Astrocyte (in vitro differentiated cells and primary cell): ENCODE measurements at places on chromosomes 6 and 20. TPM values are rescaled to one million over a fixed set of nuclear protein-coding genes. Genes with fewer than 3 reads are reported as not detected.

- no peaks in the 10 kb centered on the region for H3K4me1 ChIP-seq
- H3K27ac ChIP-seq: no peak overlapping the region
- H3K27me3 ChIP-seq: no peaks in the 10 kb centered on the region
- H3K36me3 ChIP-seq: no peaks in the 10 kb centered on the region
These were observed 97.4 kb upstream of the CNR1 start for GRCh38 chr6:88263591-88263990.

HLA-DRB1 gene
- 0.93 and 1.5 TPM in 2 replicates for total RNA-seq

SLC22A7 gene
- total RNA-seq: not detected in 2 replicates

GRM1 gene
- total RNA-seq: 0.05 and 0.07 TPM in 2 replicates

DNA sequence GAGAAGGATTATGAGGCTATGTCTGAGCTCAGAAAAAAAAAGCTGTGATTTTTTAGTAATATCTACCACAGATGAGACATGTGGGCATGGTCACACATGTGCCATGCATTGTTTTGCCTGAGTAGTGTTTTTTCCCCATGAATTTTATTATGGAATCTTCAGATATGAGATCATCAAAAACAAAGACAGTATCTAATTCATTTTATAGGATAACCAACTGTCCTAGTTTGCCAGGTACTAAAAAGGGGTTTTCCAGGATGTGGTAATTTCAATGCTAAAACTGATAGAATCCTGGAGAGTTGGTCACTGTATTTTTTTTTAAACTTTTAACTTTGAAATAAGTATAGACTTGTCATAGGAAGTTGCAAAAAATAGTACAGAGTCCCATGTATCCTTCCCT is 127.4 kb upstream of the MAP3K7 start:
- no peak for DNase-seq
- no peaks in the 10 kb centered on the region for H3K4me1 ChIP-seq
- no peak overlapping the region for H3K4me3 ChIP-seq
- H3K27ac ChIP-seq: no peak overlapping the region
- H3K27me3 ChIP-seq: no peaks in the 10 kb centered on the region
- H3K36me3 ChIP-seq: no peaks in the 10 kb centered on the region

DCDC2 gene
- 3.2 and 4.5 TPM in 2 replicates for total RNA-seq

DNA sequence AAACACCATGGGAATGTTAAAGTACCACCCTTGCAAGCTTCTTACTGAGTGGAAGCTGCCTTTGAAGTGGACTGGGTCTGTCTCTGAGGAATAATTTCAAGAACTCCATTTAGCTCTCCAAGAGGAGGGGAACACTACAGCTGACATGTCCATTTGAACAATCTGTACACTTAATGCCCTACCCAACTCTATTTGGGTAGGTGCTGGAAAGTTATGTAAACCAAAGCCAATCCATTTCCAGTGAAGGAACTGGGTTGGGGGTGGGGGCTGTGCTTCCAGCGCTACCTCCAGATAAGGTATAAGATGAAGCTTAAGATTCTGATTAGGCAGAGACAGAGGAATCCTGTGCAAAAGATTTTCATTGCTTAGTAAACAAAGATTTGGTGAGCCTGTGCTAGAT is 122.0 kb downstream of the TCP11 start:
- H3K27me3 ChIP-seq: no peaks in the 10 kb centered on the region
- no peak overlapping the region for H3K4me3 ChIP-seq
- H3K36me3 ChIP-seq: no peaks in the 10 kb centered on the region

DNA sequence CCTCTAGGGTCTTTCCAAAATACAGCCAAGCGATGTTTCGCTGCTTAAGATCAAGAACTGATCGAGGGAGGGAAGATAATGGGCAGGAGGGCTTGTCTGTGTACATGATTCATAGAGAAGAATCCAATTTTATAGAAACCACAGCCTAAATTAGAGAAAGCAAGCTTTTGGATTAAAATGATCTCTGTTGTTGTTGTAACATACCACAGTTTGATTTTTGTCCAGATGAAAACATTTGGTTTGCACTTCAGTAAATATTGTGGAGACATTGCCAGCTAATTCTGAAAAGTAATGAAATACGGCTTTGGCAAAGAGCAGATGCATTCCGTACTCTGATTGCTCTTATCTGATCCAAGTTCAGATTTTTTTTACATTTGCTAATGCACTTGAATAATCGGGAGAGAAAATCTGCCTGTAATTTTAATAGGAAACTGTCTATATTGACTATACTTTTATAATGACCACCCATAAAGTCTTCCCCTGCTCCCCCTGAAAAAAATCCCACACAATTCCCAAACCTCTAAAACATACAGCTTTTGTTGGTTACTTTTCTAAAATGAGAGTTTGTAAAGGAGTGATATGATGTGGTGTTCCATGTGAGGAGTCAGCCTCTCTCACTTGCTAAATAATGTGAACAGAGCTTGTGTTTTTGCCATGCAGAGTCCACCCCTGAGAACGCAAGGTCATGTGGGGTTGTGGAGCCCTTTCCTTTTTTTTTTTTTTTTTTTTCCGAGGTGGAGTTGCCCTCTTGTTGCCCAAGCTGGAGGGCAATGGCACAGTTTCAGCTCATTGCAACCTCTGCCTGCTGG is 199.9 kb downstream of the DTNBP1 start:
- no peaks in the 10 kb centered on the region for H3K36me3 ChIP-seq
- H3K27me3 ChIP-seq: no peaks in the 10 kb centered on the region
- peak; percentile 77 for DNase-seq
- no peak overlapping the region for H3K4me3 ChIP-seq
- H3K27ac ChIP-seq: no peak overlapping the region

DNA sequence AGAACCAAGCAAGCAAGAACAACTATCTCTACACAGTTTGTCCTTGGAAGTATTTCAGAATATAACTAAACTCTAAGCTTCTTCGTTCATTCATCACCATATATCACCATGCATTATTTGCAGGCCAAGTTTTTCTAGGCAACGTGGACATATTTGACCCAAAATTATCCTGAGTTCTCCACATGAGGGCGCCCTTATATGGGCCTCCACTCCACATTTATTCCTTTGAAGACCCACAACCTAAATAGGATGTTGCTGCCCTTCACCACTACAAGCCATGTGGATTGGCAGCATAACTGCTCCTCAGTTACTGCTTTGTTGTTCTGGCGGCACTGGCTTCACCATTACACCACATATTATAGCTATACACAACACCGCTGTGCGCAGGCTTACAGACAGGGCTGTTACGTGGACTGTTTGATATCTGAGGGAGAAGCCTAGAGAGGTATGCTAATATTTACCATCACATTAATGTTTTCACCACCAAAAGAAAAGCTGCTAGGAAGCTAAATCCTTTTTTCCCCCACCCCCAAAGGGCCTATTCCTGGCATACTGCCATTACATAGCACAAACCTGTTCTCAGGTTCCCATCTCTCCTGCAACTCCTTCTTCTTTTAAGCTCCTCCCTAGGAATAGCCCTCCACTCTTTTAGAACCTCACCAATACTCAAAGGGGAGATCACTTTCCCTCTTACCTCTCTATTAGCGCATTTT is 411.7 kb downstream of the C6orf118 start:
- no peak for DNase-seq
